ENCODE measurements at places on chromosomes 4 and X.

DNA sequence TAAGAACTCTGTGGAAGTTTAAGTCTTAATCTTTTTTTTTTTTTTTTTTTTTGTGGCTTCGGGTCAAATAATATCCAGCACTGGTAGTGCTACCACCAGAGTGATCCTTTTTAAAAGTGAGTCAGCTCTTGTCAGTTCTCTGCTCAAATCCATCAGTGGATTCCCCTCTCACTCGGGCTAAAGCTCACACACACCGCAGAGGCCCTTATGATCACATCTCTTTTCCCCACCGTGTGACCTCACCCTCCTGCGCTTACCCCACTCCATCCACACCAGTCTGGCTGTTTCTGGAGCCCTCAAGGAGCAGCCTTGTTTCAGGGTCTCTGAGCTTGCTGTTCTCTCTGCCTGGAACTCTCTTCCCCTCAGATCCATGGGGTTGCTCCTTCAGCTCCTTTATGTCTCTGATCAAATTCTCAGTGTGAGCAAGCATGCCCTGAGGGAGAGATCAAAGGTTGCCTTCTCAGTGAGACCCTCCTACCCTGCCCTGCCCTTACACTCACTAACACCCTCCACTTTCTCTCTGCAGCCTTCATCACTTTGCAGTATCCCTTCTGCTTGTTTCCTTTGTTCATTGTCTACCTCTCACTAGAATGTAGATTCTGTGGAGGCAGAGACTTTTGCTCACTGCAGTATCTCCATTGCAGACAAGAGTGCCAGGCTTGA is 19.8 kb upstream of the BEND4 start:
- DNase-seq = no peak

DNA sequence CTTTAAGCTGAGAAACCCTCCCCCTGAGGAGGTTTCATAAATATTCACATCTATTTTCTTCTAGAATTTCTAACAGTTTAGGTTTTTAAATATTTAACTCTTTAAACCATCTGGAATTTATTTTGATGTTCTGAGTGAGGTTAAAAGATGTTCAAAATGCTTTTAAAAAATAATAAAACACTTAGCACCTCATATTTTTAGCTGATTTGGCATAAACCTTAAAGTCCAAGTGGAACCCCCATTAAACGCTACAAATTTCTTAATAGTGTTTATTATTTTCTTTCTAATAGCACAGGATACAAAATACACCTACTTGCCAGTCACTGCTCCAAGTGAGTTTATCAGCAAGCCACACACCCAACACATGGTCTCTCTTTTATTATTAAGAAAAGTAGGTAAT is 277.2 kb downstream of the QDPR start:
- DNase-seq = no peak

DNA sequence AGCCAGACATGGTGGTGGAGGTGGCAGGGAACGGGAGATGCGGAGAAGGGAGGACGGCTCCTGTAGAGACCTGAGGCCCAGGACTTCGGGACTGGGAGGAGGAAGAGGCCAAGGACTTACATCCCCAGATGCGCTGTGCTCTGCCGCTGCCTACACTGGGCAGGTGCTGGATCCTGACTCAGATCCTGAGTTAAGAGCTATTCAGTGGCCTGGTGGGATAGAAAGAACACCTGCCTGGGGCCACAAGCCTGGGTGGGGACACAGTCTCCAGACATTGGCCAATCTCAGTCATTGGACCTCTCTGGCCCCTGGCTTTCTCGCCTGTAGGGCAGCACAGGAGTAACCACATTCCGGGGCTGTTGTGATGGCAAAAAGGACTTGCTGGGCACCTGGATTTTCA is 10.9 kb upstream of the MSX1 start:
- no peak for DNase-seq

GRCh38 chrX:53354669-53355068 is 67.8 kb downstream of the SMC1A start:
- DNase-seq = no peak

- DNase-seq = peak; percentile 15
These were observed 1.2 kb upstream of the EBP start for GRCh38 chrX:48520455-48520854.

DNA sequence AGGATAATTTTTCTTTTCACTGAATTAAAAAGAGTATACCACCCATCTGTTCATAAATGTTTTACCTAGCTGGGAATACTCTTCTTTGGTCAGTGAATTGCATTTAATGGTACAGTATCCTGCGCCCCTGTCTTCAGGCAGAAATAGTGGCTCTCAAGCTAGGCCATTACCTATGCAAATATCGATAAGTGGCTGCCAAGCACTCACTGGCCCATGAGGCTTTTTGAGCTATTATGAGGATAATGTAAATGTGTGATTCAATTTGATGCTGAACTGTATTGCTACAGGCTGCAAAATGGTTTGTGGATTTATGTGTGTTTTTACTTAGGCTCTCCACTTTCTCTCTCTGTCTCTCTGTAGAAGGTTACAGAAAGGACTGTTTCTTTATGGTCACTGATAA is 30.1 kb upstream of the MTMR1 start:
- no peak for DNase-seq

DNA sequence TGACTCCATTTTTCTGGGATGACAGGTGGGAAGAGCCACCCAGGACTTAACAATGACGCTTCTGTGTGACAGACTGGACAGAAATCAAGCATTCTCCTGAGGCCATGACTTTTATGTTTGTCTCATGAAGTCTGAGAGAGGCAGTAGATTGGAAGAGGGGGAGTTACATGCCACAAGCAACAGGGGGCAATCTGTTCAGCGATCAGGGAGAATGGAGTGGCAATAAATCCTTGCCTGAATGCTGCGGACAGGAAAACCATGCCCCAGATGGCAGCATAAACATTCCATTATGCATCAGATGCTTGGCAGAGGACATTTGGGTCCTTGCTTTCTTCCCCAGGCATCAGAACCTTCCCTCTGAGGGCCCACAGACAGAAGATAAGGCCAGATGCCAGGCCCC is 312.4 kb upstream of the DIPK2B start:
- no peak for DNase-seq

- DNase-seq = no peak
These were observed 31.6 kb downstream of the SYNPO2 start for GRCh38 chr4:118920247-118920646.

GRCh38 chr4:38704622-38705154 is 40.7 kb downstream of the KLF3 start:
- no peak for DNase-seq

GRCh38 chr4:74161666-74162450 is 3.9 kb downstream of the MTHFD2L start:
- no peak for DNase-seq

GRCh38 chr4:79872738-79873137 is 200.3 kb downstream of the ANTXR2 start:
- no peak for DNase-seq

DNA sequence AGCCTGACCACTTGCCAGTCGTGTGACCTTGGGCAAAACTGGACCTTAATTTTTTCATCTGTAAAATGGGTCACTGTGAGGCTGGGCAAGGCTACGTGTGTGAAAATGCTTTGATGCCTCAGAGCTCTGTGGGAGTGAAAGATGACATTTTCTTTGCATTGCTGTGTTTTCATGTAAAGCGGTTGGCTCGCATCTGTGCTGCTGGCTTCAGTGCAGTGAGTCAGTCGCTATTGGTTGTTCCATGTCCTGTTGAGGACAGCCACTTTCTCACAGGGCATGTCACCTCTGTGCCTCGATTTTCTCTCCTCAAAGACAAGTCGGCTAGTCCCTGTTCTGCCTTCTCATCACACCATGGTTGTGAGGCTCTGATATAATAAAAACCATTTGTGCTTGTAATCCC is 4.4 kb downstream of the MTMR1 start:
- no peak for DNase-seq

- DNase-seq = no peak
These were observed 406.5 kb upstream of the CNKSR2 start for GRCh38 chrX:20967725-20968124.

DNA sequence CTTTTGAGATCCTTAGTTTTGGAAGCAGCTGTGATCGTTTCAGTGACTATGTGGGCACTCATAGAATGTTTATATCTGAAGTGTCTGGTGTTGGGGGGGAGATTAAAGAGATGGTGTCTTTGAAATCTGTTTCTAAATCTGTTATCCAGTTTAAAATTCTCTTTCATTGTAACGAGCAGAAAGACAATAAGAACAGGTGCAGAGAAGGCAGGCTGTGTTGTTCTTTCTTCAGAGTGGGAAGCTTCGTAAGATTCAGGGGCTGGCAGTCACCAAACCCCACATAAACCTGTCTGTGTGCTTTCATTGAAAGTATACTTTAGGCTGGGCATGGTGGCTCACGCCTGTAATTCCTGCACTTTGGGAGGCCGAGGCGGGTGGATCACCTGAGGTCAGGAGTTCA is 16.3 kb upstream of the DHRSX start:
- DNase-seq = no peak

DNA sequence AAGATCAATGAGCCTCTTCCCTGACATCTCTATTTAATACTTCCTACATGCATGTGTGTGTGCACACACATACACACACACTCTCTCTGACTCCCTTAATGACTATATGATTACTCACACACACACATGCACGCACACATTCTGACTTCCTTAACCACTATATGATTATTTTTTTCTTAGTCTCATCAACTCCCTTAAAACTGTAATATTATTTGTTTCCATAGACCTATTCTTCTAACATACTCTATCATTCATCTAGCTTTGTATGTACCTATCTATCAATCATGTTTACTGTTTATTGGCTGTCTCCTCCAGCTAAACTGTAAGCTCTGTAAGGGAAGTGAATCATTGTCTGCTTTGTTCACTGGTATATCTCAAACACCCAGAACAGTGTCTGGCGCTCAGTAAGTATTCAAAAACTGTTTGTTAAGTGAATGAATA is 236.6 kb downstream of the RASL11B start:
- DNase-seq = no peak
